ENCODE measurements at places on chromosomes 4 and X.

DNA sequence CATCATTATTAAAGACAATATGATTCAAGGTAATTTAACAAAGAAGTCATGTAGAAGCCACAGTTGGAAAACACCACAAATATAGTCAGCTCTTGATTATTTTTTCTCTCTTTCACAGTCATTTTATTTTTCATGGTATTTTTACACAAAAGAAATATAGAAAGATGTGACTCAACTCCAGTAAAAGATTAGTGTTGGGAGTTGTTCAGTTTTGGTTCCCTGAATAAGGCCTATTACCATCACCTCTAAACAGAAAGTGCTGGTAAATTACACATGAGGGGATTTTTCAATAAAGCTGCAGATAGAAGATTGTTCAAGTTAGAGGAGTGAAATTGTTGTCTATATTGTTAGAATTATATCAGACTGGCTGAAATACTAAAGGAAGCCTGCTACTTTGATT lies 107.0 kb downstream of the DDIT4L start:
- no peak for DNase-seq

GRCh38 chrX:34612036-34612435 lies 45.0 kb downstream of the TMEM47 start:
- DNase-seq, result no peak

DNA sequence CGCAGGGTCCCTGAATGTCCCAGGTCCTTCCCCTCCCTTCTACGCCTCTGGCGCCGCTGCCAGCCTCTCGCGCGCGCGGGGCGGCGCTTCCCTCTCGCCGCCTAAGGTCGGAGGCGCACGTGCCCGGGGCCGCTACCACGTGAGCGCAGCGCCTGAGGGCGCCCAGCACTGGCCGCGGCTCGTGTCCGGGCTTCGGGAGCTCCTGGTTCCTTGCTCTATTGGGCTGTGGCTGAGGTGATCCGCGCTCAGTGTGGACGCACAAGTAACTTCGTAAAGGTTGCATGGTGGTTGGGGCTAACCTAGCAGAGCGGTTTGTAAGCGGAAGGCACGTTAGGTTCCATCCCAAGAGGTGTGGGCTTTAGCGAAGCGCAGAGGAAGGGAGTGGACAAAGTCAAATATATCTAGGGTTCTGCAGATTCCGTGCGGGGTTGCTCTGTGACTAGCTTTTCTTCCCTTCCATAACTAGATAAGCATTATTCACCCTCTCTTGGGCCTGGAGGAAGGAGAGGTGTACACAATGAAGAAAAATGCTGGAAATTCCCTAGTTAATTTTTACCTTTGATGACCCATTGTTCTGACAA lies 1.8 kb downstream of the TLL1 start:
- no peak for DNase-seq

DNA sequence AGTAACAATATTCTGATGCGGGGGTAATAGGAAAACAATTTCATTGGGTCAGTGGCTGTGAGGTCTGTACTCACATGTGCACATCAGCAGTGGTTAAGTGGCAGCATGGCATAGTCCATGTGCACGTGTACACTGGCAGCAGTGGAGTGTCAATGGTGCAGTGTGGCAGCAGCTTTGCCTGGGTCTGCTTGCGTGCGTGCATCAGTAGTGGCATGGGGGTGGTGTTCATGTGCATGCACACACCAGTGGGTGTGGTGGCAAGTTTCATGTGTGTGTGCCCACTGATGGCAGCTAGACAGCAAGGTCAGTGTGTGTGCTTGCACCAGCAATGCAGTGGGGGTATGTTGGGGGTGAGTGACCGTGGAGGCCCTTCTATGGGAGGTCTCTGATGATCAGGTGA lies 581.6 kb upstream of the KLHL4 start:
- no peak for DNase-seq

GRCh38 chrX:129553619-129554288 lies 13.7 kb downstream of the OCRL start:
- DNase-seq, result no peak

DNA sequence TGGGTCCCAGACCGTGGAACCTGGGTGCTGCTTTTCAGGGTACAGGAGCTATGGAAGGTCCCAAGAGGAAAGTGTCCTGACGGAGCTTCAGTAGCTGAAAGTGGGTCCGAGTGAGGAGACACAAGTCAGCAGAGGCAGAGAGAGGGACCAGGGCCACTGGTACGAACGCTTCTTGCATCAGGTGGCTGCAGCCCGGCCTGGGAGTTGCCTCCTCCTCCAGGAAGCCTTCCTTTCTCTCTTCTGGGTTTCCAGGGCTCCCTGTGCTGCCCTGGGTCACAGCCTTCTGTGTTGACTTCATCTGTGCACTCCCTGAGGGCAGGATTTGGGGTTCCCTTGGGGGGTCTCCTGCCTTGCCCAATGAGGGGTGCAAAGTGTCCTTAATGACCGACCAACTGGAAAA lies 94.5 kb downstream of the SORCS2 start:
- DNase-seq, result no peak

- no peak for DNase-seq
These were observed 21.2 kb upstream of the TRPC5OS start for GRCh38 chrX:111854556-111855490.

DNA sequence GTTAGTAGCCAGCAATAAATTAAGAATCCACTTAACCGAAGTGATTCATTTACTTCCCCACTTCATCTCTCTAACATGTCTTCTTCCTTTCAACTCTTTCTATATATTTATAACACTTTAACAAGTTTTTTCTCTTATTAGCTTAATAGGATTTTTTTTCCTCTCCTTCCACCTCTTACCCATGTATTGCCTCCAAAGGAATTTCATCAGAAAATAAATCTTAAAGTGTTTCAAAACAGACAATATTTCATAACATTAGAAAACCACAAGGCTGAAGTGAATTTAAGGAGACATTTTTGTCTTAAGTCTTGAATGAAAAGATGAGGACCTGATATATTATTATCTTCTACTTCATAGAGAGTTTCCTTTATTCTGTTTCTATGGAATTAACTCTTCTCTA lies 101.5 kb downstream of the PDGFC start:
- DNase-seq, result no peak

DNA sequence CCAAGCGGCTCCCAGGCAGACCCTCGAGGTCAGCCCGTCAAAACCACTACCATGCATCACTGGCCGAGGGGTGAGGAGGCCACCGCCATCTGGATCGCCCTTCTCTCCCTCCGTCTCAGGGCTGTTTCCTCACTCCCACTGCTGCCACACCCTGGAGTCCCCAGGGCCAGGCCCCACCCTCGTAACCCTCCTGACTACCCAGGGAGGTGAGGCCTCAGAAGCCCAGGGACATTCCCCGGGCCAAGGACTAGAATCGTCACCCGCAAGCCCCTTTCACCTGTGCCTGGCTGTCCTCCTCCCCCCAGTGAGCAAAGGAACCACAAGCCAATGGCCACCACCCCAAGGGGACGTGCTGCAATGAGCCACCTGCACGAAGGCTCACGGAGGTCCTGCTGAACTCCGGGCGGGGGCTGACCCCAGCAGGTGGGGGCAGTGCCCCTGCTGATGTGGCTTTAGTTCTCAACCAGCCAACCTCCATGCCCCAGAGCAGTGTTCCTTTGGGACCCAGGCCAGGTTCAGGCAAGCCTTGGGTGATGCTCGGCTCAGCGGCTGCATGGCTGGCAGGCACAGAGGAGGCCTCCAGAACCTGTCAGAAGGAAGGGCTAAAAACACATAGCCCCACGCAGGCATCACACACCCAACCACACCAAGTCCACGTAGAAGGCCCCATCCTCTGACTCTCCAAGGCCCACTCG lies 23.8 kb downstream of the PPP2R2C start:
- DNase-seq, result no peak

DNA sequence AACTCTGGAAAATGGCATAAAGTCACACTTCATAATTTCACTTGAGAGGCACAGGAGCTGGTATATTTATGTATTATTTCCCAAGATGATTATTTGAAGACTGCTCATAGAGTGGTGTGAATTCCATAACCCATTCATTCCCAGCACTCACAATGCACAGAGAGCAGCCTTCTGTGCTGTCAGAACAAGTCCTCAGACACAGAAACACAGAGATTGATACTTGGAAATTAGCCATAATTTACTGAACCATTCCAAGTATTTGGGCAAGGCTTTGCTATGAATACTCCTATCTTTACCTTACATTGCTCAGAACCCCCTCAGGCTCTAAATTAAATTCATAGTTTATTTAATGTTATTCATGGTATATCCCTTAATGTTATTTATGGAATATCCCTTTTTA lies 53.6 kb downstream of the PABPC4L start:
- no peak for DNase-seq

DNA sequence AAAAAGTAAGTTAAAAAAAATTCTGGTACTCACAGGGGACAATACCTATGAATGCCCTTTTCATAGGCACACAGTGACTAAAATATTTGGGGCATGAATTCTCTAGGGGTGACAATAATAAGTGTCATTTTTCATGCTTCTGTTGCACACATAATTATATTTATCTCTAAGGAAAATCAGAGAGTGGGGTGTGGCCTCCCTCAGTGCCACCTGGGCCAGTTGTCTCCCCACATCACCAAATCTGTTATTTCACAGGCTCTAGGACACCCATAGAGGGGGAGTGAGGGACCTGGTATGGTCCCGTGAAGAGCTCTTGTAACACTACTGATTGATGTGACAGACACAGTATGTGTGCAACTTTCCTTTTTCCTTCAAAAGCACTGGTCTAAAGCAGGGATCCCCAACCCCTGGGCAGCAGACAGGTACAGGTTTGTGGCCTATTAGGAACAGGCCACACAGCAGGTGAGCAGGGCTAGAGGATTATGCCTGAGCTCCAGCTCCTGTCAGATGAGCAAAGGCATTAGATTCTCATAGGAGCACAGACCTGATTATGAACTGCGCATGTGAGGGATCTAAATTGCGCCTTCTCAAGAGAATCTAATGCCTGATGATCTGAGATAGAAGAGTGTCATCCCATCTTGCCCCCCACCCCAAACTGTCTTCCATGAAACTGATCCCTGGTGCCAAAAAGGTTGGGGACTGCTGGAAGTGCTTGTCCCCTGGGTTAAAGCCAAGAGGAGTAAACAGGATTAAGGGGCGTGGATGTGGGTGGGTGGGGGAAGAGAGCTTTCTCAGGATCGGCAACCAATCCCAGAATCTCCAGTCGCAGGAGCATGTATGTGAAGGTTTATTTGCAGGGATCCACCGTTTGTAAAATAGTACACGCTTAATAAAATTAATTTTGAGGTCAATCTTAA lies 856 bp downstream of the SLC9B1 start:
- peak; percentile 25 for DNase-seq

DNA sequence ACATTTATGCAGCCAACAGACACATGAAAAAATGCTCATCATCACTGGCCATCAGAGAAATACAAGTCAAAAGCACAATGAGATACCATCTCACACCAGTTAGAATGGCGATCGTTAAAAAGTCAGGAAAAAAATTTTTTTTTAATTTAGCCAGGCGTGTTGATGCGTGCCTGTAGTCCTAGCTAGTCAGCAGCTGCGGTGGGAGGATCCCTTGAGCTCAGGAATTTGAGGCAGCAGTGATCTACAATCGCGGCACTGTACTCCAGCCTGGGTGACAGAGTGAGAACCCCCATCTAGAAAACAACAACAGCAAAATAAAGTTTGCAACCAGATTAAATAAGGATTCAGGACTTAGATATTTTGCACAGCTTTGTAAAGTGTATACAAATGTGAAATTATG lies 65.7 kb upstream of the ALG13 start:
- no peak for DNase-seq

DNA sequence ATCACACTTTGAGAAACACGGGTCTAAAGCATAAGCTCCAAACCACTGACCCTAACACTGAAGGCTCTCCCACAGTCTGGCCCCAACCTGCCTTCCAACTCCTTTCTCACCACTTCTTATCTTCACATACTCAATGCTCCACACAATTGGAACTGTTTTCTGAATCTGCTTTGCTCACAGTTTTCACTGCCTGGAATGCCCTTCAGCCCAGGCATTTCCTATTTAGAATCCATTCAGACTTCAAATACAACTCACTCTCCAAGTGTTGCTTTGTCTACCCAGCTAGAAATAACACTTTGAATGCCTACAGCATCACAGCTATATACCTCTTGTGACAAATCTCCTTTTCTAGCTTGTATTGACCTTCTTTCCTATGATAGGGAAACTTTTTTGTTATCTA lies 10.2 kb downstream of the OTUD4 start:
- no peak for DNase-seq

- no peak for DNase-seq
These were observed 15.2 kb downstream of the ATOH1 start for GRCh38 chr4:93843772-93844171.

DNA sequence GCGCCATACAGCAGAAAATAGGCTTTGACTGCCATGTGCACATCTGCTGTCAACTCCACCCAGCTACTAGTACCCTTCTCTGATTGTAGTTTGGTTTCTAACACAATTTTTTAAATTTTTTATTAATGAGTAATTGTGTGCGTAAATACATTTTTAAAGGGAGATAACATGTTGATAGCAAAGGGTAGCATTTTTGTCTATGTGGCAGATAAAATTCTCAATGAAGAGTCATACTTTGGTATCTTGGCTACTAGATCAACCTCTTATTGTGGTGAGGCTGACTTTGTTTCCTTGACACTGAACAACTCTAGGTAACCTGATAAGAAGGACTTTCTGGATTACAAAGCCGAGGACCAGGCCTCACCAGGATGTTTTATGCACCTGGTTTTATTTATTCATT lies 9.5 kb downstream of the ADH4 start:
- DNase-seq, result no peak

DNA sequence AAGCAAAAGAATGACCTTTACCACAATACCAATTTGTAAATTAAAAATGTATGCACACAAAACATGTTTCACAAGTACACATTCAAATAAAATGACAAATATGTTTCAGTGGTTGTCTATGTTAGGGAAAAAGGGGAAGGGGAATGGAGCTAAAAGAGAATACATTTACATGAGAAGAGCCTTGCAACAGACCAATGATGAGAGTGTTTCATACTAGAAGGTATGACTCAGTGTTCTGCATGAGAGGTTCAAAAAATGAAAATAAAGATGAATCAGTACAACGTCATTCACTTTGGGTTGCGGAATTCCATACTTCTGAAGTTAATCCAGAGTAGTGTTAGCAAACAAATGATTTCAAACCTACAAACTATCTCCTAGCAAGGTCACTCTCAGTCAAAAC lies 51.7 kb downstream of the RPGR start:
- DNase-seq, result peak; percentile 24

- DNase-seq, result no peak
These were observed 1.2 kb upstream of the UBA6 start for GRCh38 chr4:67702166-67702565.

GRCh38 chr4:139167774-139168444 lies 9.1 kb downstream of the ELF2 start:
- peak; percentile 52 for DNase-seq
